B cell (primary cell): ENCODE measurements at places on chromosomes 1 and 21.
A peak's percentile ranks its signal among the peaks of the same experiment; 100 is the strongest.

DNA sequence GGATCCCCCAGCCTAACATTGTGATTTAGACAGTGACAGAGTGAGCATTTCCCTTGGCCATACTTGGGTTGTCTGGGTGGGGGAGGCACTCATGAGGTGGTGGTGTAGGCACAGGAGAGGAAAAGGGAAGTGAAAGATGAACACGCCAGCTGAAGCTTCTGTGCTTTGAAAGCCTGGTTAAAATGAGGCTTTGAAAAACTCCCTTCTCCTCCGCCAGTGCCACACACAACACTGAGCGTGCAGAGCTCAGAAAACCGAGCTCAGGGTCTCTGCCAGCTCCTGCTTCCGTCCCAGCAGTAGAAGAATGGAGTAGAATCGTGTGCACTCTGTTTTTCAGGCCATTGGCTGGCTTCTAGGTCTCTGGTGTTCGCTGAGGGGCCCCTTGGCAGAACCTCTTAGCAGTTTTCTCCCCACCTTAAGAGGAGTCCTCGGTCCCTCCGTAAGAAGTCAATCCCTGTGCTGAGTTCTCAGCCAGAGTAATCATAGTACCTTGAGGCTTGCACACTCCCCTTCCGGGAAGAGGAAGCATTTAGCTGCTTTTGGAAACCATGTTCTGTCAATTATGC is 12.9 kb downstream of the PLEKHM2 start:
- H3K36me3 ChIP-seq = peaks cover 5% of the 10 kb centered on the region
- DNase-seq = peak; percentile 92
- peak overlapping the region; percentile 17 for H3K4me3 ChIP-seq

DNA sequence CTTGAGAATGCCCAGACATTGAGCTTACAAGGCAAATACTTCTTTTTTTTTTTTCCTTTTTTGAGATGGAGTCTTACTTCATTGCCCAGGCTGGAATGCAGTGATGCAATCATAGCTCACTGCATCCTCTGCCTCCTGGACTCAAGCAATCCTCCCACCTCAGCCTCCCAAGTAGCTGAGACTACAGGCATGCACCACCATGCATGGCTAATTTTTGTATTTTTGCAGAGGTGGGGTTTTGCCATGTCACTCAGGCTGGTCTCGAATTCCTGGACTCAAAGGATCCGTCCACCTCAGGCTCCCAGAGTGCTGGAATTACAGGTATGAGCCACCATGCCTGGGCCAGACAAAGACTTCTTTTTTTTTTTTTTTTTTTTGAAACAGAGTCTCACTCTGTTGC is 79.1 kb downstream of the NUP210L start:
- H3K4me3 ChIP-seq = no peak overlapping the region
- no peak for DNase-seq
- H3K4me1 ChIP-seq = no peaks in the 10 kb centered on the region

DNA sequence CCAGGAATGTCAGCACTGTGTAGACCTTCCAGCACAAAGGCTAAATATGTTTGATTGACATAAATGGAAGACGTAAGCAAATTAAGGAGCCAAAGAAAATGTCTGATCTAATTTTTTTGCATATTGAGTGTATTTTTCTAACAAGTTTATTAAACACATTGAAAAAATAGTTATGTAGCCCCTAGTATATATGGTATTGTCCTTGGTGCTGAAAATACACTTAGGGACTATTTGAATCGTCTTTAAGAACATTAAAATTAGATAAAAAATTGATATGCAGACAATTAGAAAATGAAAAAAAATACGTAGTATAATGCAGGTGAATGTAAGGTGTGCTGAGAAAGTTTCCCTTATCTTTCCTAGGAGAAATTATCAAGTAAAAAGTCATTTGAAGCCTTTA is 337.0 kb downstream of the OMA1 start:
- H3K36me3 ChIP-seq = no peaks in the 10 kb centered on the region
- H3K27me3 ChIP-seq = no peaks in the 10 kb centered on the region
- DNase-seq = no peak
- no peak overlapping the region for H3K27ac ChIP-seq

DNA sequence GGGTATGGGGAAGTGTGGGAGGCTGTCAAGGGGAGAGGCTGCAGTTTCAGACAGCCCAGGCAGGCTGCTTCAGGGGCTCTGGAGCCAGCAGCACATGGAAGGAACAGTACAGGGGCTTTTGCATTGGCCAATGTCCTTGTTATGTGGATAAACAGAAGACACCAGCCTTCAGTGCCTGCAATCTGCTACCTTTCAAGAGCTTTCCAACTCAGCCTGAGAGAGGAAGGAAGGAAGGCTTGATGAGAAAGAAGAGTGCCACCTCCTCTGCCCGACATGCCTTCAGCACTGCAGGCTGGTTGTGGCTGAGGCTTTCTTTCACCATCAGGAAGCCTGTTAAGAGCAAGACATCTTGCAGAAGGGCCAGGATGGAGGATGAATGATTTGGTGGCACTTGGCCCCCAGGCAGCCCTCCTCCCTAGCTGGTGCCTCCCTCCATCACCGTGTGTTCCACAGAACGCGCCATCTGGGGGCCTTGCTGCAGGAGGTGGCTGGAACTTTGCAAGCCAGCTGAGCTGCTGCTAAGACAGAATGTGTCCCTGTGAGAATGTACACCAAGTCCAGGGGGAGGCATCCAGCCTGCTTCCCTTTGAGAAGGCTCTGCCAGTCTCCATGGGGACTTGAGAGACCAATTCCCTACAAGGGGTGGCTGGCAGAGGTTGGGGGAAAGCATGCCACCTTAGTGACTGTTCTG is 372.4 kb upstream of the PROX1 start:
- no peaks in the 10 kb centered on the region for H3K27me3 ChIP-seq
- H3K27ac ChIP-seq = no peak overlapping the region
- no peak for DNase-seq

DNA sequence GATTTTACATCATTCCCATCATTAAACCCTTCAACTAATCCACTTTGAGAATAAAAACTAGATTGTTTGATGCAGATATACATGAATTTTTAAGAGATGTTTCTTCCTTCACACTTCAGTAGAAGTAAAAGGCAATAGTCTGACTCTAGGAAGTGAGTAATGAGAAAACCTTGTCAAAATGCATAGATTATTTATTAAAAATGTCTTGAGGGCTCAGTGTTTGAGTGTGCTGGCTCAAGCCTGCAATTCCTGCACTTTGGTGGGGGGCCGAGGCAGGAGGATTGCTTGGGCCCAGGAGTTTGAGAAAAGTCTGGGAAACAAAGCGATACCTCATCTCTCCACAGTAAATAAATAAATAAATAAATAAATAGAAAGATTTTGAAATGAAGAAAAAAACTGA is 177.1 kb downstream of the NEGR1 start:
- H3K27me3 ChIP-seq = no peaks in the 10 kb centered on the region
- no peak overlapping the region for H3K4me3 ChIP-seq
- no peak for DNase-seq

GRCh38 chr1:154478639-154479038 is 23.4 kb upstream of the TDRD10 start:
- no peak overlapping the region for H3K27ac ChIP-seq
- DNase-seq = peak; percentile 29
- H3K27me3 ChIP-seq = no peaks in the 10 kb centered on the region
- no peaks in the 10 kb centered on the region for H3K4me1 ChIP-seq
- no peaks in the 10 kb centered on the region for H3K36me3 ChIP-seq
- H3K4me3 ChIP-seq = no peak overlapping the region

DNA sequence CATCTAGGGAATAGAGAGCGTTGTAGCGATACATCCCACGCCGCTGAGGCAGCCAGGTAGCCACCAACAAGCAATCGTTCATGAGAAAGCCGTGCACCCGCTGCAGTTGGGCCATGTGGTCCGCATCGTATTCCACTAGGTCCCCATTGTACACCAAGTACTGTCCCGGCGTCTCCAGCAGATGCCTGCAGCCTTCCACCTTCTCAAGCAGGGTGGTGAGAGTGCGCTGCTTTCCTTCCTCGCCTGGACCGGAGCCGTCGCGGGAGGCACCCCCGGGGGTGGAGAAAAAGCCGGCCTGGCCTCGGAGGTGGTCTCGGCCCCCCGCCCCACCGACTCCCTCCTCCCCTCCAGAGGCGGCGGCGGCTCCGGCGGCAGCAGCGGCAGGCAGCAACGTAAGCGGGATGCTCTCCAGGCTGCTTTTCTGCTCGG is 595 bp downstream of the EXOC8 start:
- peak overlapping the region; percentile 99 for H3K27ac ChIP-seq
- H3K4me1 ChIP-seq = peaks cover 54% of the 10 kb centered on the region
- peak overlapping the region; percentile 92 for H3K4me3 ChIP-seq
- no peaks in the 10 kb centered on the region for H3K36me3 ChIP-seq

DNA sequence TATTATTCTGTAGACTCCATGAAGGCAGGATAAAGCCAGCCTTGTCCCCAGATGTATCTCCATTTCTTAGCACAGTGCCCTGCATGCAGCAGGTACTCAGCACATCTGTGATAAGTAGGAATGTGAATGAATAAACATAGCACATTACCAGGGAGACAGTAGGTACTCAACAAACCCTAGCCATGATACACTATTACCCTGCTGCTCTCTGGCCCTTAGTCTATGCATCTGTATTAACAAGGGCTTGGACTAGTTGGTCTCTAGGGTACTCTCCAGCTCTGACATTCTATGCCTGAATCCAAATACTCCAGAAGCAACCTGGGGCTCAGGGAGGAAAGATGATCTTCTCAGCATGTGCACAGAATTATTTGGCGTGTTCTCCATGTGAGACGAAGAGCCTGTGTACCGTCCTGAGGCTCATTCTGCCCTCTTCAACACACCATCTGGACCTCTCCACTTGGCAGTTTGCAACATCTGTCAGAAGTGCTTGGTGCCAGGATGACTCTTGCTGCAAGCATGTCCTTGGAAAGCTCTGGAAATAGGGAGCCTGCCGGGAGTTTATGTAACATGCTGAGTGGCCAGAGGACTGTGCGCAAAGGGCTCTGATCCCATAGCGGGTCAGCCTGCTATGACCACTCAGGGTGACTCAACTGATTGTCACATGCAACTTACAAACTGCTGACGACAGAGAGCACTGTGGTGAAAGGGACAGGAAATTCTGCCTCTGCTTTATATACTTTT is 228.2 kb upstream of the USP24 start:
- no peaks in the 10 kb centered on the region for H3K36me3 ChIP-seq
- DNase-seq = no peak
- no peaks in the 10 kb centered on the region for H3K27me3 ChIP-seq
- H3K4me3 ChIP-seq = no peak overlapping the region
- no peak overlapping the region for H3K27ac ChIP-seq

DNA sequence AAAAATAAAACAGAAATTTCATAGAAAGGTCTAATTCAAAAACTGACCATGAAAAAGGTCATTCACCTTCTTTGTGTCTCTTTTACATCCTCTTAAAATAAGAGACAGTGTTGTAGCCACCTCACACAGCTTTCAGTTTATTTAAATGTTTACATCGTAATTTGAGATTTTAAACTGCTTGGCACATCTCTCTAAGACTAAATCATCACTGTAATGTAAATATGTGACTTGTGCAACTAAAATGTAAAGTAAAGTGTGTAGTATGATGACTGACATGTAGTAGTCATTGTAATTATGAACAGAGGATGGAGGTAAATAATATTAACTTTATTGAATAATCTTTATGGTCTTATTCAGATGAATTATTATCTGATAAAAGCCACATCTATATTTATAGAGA is 283.9 kb downstream of the KCNT2 start:
- no peak overlapping the region for H3K27ac ChIP-seq
- no peaks in the 10 kb centered on the region for H3K4me1 ChIP-seq
- H3K27me3 ChIP-seq = no peaks in the 10 kb centered on the region
- no peak overlapping the region for H3K4me3 ChIP-seq

DNA sequence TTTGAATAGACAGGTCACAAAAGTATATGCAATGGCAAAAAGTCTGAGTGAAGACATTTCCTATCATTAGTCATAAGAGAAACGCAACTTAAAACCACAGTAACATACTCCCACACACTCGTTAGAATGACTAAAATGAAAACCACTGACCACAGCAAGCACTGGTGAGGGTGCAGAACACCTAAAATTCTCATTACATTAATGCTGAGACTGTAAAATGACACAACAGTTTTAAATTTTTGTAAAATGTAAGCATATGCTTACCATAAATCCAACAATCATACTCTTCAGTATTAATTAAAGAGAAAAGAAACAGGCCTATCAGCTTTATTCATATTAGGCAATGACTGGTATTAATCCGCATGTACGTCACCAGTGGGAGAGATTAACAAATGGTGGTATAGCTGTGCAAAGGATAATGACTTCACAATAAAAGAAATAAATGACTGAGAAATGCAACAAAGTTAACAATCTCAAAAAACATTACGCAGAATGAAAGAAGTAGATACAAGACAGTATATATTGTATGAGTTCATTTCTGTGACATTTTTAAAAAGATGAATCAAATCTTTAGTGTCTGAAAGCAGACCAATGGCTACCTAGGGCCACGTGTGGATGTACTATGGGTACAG is 253.5 kb downstream of the AKT3 start:
- H3K27me3 ChIP-seq = no peaks in the 10 kb centered on the region
- H3K27ac ChIP-seq = no peak overlapping the region
- H3K4me3 ChIP-seq = no peak overlapping the region
- H3K36me3 ChIP-seq = no peaks in the 10 kb centered on the region

DNA sequence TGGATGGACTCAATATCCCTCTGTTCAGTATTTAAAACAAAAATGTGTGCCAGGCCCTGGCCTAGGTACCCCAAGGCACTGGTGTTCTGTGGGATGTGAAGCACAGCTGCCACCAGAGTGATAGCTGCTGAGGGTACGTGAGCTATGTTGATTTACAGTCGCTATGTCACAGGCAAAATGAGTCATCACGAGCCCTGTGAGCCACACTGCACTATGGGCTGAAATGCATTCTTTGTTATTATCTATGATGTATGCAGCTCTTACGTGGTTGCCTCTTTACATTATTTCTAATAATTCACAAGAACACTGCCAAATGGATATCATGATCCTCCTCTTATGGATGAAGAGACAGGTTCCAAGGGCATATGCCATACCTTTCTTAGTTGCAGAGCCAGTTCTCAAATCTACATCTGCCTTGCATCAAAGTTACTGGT is 2.1 kb downstream of the TEX38 start:
- no peak overlapping the region for H3K27ac ChIP-seq
- H3K4me1 ChIP-seq = peaks cover 5% of the 10 kb centered on the region
- peaks cover 9% of the 10 kb centered on the region for H3K36me3 ChIP-seq
- no peak for DNase-seq

DNA sequence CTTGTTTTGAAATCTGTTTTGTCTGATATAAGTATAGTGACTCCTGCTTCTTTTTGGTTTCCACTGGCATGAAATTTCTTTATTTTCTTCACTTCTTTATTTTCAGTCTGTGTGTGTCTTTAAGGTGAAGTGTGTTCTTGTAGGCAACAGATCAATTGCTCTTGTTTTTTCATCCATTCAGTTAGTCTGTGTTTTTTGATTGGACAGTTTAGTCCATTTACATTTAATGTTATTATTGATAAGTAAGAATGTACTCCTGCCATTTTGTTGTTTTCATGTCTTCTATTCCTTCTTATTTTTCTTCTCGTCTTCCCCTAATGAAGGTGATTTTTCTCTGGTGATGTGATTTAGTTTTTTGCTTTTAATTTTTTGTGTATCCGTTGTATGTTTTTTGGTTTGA is 487.7 kb upstream of the PBX1 start:
- no peaks in the 10 kb centered on the region for H3K36me3 ChIP-seq
- no peak overlapping the region for H3K4me3 ChIP-seq
- no peaks in the 10 kb centered on the region for H3K4me1 ChIP-seq

GRCh38 chr1:99282536-99282935 is 18.2 kb downstream of the PLPPR4 start:
- H3K27me3 ChIP-seq = no peaks in the 10 kb centered on the region
- no peaks in the 10 kb centered on the region for H3K4me1 ChIP-seq
- H3K36me3 ChIP-seq = no peaks in the 10 kb centered on the region
- no peak for DNase-seq
- H3K27ac ChIP-seq = no peak overlapping the region
